Fibroblast of skin of scalp (primary cell): ENCODE measurements at places on chromosomes 6 and 20.

GRCh38 chr20:48294942-48295341, 509.7 kb upstream of the SULF2 start:
- no peak for DNase-seq

DNA sequence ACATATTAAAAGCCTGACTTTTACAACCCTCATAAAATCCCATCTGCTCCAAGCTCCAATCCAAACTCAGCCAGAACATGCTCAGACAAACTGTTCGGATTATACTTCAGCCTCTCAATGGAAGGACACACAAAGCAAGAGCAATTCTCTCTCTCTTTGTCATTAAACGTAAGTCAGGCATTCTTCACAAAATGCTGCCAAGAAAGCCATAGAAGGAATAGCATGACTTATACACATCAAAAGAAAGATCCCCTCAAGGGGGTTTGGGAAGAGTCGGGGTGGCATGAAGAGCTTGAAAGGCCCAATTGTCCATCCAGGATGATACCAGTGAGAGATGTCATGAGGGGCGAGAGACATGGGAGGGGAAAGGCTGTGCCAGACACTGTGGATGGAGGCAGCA, 268.9 kb downstream of the PREX1 start:
- no peak for DNase-seq

DNA sequence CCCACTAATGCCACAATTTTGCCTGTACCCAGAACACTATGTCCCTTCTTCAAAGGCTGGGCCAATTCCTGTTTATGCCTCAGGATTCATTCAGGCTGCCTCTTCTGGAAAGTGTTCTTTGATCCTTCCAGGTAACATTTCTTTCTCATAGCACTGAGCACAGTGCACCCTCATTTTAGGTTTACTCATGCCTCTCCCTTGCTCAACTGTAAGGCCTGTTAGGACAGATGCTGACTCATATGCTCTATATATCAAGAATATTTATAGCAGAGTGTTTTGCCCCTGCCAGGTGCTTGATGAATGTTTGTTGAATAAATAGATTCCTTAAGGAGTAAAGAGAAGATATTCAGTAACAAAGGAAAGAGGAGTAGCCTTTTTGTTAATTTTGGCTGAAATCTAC, 263.9 kb downstream of the PHF3 start:
- DNase-seq, result no peak

DNA sequence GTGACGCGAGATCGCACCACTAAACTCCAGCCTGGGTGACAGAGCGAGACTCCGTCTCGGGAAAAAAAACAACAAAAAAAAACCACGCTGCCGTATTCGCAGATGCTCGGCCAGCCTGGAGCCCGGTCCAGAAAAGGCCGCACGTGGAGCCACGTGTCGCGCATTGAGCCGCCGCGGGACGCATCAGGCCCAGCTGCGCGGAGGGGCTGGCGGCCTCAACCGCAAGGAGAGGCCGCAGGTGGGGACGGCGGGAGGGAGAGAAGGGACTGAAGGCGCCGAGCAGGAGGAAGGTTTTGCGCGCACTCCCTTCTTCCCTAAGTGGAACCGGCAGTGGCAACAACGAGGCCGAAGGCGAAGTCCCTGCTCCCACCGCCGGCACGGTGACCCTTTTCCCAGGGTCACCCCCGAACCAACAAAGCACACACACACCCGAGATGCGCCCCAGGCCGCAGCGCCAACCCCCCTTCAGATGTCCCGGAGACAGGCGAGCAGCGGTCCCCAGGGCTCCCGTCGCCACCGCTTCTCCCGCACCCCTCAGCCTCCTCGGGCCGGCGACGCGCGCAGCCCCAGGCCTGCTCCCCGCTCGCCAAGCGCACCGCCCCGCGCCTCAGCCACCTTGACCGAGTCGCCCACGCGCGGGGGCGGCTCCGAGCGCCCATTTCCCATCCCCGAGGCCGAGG, 681 bp downstream of the SYCP2 start:
- no peak for DNase-seq

- DNase-seq, result no peak
Measured at GRCh38 chr6:21538186-21538798, 55.3 kb upstream of the SOX4 start.

DNA sequence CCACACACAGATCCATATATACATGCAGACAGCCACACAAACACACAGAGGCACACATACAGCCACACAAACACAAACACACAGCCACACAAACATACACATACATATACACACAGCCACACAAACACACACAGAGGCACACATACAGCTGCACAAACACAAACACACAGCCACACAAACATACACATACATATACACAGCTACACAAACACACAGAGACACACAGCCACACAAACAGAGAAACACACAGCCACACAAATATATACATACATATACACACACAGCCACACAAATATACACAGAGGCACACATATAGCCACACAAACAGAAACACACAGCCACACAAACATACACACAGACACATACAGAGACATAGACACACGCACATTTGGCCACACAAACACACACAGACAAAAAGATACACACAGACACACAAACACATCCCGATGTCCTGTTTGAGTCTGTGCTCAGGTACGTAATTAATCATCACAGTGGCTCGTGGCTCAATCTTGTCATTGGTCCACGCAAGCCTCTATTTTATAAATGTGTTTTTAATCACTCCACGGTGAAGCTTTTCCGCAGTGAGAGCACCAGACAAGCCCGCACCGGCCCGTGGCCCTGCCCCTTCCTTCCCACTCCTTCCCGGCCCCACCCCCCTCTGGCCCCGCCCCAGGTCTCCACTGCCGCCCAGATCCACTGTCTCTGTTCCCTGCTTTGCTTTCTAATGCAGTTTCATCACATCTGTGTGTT, 135.3 kb downstream of the CDH4 start:
- DNase-seq, result peak; percentile 36

DNA sequence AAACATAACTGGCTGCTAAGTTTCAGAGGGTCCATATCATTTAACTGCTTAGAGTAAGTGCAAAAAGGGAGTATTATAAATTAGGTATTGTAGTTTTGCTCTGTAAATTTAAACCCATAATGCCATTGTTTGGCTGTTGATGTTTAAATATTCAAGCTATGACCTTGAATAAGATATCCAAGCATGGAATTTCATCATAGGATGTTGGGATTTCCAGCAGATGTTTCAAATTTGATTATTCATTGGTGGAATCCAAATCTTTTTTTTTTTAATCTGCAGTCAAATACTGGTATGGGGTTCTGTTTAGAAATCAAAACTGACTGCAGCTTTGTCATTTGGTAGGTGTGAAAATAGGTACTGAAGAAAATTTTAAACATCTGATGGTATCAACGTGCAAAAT, 161.0 kb downstream of the KHDC1L start:
- peak; percentile 32 for DNase-seq

DNA sequence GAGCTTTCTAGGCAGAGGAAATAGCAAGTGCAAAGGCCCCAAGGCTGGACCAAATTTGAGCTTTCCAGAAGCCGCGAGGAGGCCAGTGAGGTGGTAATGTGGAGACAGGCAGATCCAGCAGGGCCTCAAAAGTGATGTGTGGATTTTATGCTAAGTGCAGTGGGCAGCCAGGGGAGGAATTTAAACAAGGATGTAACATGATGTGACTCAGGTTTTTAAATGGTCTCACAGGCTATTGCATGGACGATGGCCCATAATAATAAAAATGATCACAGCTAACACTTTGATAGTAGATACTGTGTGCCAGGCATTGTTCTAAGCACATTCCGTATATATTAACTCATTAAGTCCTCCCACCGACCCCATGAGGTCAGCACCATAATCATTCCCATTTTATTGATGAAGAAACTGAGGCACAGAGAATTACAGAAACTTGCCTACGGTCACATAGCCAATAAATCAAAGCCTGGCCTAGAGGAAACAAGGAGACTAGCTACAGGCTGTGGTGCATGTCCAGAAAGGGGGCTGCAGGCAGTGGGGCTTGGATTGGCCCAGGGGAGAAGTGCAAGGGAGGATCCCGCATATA, 18.0 kb upstream of the PREX1 start:
- DNase-seq, result peak; percentile 34

GRCh38 chr6:7264041-7264440, 49.0 kb downstream of the SSR1 start:
- no peak for DNase-seq

- DNase-seq, result no peak
Measured at GRCh38 chr20:19767070-19767469, 9.0 kb downstream of the RIN2 start.

DNA sequence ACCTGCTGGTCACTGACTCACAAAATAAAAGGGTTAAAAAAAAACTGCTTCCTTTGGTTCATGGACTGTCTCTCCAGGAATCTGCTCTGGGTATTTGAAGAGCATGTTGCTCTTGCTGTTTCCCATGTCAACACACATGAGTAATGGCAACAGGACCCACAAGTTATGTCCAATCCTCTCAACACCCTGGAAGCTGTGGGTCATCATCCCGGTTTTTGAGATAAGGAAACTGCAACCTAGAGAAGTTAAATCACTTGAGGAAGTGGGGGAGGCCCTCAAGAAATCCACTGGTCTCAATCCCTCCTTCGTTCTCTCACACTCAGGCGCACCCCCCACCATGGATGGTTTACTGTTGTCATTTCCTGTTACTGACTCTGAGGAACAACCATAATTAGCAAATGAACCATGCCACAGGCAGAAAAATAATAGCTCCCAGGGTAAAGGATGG, 12.4 kb downstream of the MAP1LC3A start:
- peak; percentile 64 for DNase-seq

DNA sequence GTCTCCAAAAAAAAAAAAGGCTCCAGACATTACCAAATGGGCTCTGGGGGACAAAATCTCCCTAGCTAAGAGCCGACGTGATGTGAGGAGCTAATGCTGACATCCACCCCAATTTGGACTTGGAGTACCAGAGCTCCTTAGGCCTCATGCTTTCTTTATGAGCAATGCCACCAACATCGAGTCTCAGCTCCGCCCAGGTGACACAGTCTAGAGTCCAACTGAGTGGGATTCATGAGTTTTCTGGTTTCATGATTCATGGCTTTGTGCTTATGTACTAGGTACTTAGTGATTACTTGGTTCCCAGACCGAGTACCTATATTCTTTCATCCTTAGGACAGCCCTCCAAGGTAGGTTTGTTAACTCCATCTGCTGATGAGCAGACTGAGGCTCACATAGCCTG, 4.4 kb downstream of the ANKRD60 start:
- no peak for DNase-seq

- peak; percentile 85 for DNase-seq
Measured at GRCh38 chr6:16759646-16760515, 1.4 kb downstream of the ATXN1 start.

- peak; percentile 31 for DNase-seq
Measured at GRCh38 chr6:38436726-38437465, 202.8 kb downstream of the BTBD9 start.
